ENCODE measurements at places on chromosomes 13 and 19. TPM values are rescaled to one million over a fixed set of nuclear protein-coding genes. Genes with fewer than 3 reads are reported as not detected.
A peak's percentile ranks its signal among the peaks of the same experiment; 100 is the strongest.

The ZNF69 gene
- total RNA-seq: not detected

DNA sequence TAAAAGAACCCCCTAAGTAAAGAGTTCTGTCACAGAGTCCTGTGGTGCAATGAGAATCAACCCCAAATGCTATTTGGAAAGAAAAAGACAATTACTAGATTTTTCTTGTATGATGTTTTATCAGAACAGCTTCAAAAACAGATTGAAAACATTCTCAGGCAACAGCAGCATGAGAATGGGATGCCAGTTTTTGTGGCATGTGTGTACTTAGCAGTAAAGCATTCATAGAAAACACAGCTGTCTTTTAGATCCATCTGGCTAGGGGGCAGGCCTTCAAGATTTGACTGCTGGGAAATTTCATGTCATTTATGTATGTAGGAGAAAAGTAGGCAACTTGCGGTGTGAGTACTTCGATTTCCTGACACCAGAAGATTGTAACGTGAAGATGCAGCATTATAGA is 170.5 kb upstream of the HTR2A start:
- DNase-seq: no peak

GRCh38 chr13:85853901-85854663 is 54.9 kb upstream of the SLITRK6 start:
- no peak for DNase-seq

DNA sequence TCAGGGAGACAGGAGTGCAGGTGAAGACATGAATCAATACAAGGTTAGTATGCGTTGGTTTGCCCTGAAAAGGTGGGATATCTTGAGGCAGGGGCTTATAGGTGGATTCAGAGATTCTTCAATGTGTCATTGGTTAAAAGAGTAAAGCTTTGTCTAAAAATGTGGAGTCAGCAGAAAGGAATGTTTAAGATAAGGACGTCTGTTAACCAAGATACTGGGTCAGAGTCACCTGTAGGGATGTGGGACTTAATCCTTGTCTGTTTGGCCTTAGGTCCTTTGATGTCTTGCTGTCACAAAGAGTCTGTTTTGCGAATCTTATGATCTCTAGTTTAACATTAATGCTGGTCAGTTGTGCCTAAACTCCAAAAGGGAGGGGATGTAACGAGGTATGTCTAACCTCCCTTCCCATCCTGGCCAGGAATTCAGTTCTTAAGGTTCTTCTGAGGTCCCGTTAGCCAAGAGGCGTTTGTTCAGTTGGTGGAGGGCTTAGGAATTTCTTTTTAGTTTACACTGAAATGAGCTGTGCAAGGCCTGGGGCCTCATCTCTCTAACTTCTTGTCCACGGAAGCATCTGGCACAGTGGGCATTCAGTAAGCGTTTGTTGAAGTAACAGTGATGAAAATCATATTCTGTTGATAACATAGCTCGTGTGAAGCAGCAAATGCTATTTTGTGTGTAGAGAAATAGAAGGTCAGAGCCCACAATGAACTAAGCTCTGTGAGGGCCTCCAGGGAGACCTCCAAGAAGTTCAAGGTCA is 96.2 kb upstream of the RNF113B start:
- DNase-seq: no peak

The WDR87 gene
- total RNA-seq: not detected

GRCh38 chr13:27176470-27177410 is 5.1 kb upstream of the USP12 start:
- DNase-seq: no peak

DNA sequence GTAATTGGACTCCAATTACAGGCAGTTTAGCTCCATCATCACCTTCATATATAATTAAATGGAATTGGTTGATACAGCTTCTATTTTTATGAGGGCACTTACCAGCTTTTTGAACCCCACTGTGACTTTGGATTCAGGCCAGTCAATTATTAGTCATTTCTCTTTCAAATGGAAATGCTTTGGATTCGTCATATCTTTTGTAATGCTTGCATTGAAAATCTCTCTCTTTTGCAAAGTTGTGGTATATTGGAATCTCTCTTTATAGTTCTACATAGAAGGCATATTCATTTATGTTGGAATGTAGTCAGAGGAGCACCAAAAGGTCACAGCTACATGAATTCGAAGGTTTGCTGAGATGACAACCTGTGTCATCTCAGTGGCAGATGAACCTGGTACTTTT is 1074.3 kb upstream of the SLC10A2 start:
- no peak for DNase-seq

- DNase-seq: no peak
These were observed 77.9 kb downstream of the TRPC4 start for GRCh38 chr13:37791699-37792098.

The ZNF99 gene
- total RNA-seq: not detected

DNA sequence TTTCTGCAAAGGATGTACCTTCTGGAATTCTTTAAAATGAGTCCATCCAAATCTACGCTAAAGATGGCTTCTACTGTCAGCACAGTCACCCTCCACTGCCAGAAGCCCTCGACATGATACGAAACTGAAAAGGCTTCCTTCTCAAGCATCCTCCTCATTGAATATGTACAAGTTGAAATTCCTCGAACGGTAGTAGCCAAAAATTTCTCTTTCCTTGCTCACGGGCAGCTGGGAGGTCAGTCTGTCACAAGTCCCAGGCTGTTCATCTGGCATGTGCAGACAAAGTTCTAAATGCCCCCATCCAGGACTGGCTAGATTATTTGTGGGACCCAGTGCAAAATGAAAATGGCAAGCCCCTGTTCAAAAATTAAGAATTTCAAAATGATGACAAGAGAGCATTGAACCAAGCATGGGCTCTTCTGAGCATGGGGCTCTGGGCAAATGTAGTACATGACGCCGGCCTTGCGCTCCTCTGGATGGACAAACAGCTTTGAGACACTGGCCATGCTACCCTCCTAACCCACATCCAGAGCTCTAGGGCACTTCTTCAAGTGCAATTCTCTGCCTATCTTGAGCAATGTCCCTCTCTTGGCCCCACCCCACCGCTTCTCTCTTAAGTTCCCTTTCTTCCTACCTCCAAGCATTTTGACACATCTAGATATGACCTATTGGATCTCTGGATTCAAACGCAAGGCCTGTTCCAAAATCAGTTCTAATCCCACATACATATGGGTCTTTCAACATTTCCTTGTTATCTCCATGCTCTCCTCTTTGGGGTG is 78.9 kb upstream of the FLT1 start:
- no peak for DNase-seq

The CIC gene
- total RNA-seq: 16.1 TPM

The CYP4F2 gene
- not detected for total RNA-seq

The GPR32 gene
- total RNA-seq: not detected

The CBLC gene
- 16.3 TPM for total RNA-seq

DNA sequence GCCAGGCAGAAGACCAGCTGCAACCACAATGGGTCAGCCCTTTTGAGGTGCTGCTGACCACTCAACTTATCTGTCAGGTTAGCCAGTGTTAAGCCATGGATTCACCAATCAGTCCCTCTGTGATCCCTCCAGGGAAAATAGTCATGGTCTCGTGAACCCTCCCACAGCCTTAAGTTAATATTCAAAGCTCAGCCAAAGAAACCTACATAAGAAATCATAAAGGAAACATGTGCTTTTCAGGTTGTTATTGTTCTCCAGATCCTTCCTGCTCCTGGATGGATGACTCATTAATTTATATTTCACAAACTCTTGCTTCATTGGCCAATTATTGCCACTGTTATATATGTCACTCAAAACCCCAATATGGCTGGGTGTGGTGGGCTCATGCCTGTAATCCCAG is 161.9 kb downstream of the B3GLCT start:
- no peak for DNase-seq

- no peak for DNase-seq
These were observed 210.8 kb downstream of the RFC3 start for GRCh38 chr13:34028496-34029442.

The SLC10A2 gene
- not detected for total RNA-seq

The PCDH8 gene
- 1.6 TPM for total RNA-seq

The F10 gene
- total RNA-seq: 2.1 TPM

The ANGPTL4 gene
- total RNA-seq: 13.2 TPM

The ZNF677 gene
- total RNA-seq: 1.0 TPM

- no peak for DNase-seq
These were observed 948.8 kb upstream of the SLC10A2 start for GRCh38 chr13:104014803-104015645.

The PSG3 gene
- not detected for total RNA-seq

GRCh38 chr13:29319451-29319850 is 276.0 kb downstream of the SLC7A1 start:
- DNase-seq: peak; percentile 64

The KCNJ14 gene
- 0.70 TPM for total RNA-seq

The ZNF100 gene
- 3.7 TPM for total RNA-seq

DNA sequence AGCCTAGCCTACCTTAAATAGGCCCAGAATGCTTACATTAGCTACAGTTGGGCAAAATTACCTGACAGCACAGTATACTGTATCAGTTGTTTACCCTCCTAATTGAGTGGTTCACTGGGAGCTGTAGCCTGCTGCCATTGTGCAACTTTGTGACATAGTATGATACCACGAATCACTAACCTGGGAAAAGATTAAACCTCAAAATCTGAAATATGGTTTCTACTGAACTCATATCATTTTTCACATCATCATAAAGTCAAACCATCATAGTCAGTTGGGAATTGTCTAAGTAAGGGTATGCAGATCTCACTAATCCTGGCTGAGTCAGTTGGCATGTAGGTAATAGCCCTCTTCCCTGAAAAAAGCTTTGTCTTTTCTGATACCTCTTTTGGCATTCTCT is 9.2 kb downstream of the PAN3 start:
- DNase-seq: no peak

The PLIN4 gene
- 0.10 TPM for total RNA-seq

DNA sequence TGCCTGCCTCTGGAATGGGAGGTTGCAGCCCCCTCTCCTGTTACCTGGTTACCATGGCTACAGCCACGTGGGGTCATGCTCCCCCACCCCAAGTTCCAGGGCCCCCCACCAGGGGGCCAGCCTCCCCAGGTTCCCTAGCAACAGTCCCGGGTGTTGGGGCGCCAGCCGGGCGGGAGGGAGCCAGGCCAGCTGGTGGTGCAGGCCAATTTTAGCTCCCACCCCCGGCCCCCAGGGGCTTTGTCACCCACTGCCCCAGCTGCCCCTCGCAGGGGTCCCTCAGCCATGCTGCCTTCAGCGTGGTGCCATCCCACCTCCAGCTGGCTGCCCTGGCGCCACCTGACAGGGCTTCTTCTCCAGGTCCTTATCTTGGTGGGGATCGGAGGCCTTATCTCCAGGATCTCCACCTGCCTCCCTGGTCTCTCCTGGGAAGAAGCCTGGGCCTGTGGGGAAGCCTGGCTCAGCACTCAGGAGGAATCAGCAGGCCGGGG is 3.0 kb downstream of the MARK4 start:
- DNase-seq: peak; percentile 82

All from H7 (cell line).